ENCODE measurements at places on chromosomes 3 and 15. TPM values are rescaled to one million over a fixed set of nuclear protein-coding genes. Genes with fewer than 3 reads are reported as not detected.

DNA sequence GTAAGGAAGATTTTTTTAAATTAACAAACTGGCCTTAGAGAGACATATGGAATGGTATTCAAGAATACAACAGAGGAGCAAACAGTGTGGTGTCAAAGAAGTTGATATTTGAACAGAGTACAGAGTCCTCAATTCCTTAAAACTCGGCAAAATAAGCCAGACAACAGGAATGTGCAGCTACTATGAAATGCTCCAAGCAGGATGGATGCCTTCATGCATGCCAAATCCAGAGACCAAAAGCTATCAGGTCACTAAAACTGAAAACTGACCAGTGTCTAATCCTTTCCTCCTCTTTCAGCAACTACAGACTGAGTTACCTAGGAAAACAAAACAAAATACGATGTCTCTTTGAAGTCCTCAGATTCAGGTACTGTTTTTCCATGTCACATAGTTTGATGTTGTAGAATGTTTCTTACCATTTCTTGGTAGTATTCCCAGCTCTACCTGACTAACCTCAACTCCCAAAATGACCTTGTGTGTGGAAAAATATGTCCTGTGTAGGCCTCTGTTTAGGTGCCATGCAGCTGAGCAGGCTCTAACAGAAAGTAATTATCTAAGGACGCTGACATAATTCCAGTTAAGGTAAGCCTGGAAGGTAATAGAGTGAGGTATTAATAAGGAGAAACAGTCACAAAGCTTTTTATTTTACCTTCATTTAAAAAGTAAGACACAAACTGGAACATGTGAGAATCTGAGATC lies 46.9 kb downstream of the TBL1XR1 start:
- peak; percentile 19 for DNase-seq

GRCh38 chr3:104526901-104527401 lies 839.8 kb upstream of the ALCAM start:
- DNase-seq, result no peak

GRCh38 chr15:80426316-80426715 lies 22.1 kb downstream of the ARNT2 start:
- no peak for DNase-seq

- no peak for DNase-seq
Measured at GRCh38 chr3:196670339-196670738, 30.8 kb downstream of the NRROS start.

DNA sequence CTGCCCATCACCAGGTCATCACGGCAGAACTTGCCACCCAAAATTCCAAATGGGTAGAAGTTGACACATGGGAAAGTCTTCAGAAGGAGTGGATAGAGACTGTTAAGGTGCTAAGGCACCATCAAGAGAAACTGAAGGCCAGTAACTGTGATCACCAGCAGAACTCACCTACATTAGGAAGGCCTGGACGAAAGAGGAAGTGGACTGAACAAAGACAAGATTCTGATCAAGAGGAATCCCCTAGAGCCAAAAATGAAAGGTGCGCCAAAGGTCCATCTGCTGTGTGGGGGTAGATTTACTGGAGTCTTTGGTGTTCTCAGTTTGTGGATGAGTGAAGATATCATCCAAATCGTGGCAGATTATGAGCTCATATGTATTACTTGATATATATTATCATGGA lies 46.3 kb upstream of the P3H2 start:
- no peak for DNase-seq

DNA sequence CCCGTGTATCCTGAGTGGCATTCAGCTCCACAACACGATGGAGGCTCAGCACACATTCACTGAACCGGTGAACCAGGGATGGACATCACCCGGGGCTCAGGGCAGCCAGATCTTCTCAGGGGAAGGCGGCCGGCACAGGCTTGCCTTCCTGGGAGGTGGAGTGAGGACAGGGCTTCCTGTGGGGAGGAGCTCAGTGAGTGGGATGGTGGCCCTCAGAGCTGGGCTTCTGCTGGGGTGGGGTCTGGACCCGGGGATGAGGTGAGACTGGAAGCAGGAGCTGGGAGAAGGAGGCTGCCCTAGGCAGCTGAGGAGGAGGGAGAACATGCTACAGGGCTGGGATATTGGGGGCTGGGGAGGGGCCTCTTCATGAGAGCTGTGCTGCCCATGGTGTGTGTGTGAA lies 58.5 kb upstream of the PRR23E start:
- DNase-seq, result no peak

- DNase-seq, result no peak
Measured at GRCh38 chr3:112115806-112116383, 17.2 kb downstream of the GCSAM start.

DNA sequence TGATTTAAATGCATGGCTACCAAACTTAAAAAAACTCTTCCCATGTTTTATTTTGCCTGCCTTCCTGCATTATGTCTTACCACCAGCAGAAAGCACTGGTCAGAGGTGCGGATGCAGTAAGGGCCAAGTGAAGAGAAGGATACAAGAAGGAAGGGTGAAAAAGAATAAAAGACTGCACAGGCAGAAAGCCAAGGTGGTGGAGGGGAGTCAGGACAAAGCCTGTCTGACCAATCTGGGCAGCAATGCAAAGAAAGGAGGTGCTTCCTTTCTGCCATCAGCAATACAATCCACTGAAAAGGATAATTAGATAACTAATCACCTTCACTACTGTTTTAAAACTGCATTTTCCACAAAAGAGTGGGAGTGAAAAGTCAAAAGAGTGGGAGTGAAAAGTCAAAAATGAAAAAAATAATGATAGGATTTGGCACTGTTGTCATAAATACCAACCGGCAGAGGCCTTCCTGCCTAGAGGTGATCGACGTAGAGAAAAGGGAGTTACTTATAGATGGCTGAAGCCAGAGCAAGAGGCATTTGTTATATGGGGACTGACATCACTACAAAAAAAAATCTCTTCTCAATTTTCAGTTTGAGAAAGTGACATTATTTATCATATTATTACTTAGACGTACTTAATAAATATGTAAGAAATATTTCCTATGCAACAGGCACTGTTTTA lies 385.3 kb downstream of the TBC1D5 start:
- no peak for DNase-seq

- DNase-seq, result no peak
Measured at GRCh38 chr15:52114261-52115055, 1.9 kb upstream of the BCL2L10 start.

DNA sequence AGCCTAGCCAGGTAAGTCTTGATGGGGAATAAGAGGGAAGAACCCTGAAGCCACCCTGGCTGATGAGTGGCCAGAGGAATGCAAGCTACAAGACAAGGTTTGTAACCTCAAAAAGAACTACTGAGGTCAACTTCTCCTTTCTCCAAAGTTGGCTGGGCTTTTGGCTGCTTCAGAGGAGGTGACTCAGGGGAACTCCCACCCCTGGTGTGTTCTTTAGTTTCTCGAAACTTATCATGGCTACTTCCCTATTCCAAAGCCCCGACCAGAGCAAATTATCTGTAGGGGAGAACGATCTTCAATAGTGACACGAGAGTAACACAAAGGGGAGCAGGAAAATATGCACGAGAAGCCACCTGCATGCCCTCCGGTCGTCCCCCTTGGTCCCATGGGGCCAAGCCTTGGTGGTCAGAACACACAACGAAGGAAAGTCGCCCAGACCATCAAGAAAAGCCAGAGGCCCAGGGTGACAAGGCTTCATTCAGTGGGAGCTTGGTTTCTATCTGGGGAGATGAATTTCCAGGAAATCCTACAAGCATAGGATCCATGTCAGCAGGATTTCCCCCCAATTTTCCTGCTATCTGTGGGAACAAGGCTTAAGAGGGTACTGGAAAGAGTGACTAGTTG lies 6.5 kb upstream of the BCL2A1 start:
- no peak for DNase-seq

DNA sequence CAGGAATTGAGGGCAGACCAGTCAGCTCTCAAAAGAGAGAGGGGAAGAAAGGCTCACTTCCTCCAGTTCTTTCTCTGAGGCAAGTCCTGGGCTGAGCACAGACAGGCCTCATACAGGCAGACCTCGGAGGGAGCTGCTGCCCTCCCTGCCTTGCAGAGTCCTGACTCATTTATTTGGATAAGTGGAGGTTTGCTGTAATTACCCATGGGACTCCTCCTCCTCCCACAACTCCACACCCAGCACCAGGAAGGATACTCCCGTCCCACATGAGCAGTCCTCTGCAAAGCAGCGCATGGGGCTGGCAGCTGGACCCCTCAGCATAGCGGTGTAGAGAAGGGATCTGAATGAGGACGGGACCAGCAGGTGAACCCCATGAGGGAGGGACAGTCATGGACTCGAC lies 13.4 kb upstream of the SCN10A start:
- no peak for DNase-seq

GRCh38 chr3:193797566-193797965 lies 204.6 kb downstream of the OPA1 start:
- DNase-seq, result no peak

DNA sequence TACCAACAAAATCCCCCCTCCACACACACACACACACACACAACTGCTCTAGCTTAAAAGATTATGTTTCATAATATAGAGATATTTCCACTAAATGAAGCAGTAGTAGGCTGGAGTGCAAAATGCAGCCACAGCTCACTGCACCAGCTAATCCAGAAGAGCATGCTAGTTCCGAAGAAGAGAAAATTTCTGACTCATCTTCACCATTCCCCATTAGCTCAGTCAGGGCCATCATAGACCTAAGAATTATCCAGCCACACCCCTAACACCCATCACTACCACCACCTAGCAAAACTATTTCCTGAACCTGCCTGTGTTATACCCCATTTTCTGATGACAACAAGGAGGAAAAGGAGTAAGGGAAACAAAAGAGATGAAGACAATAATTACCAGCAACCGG lies 67.1 kb upstream of the UBE2E2 start:
- DNase-seq, result no peak

GRCh38 chr3:48599077-48599501 lies 4.0 kb upstream of the COL7A1 start:
- no peak for DNase-seq

DNA sequence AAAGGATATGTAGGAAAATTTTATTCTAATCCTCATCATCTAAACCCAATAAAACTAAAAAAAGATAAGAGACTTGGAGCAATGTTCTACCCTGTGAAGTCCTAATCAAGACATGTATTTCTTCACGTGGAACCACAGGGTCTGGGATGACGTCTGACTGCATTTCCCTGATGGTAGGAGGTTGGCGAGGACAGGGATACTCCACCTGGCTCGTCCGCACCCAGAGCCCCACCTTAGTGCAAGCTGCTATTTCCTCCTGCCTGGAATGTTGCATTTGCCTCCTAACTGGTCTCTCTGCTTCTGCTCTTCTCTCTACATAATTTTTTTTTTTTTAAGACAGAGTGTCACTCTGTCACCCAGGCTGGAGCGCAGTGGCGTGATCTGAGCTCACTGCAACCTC lies 57.7 kb upstream of the RASGRP1 start:
- no peak for DNase-seq

DNA sequence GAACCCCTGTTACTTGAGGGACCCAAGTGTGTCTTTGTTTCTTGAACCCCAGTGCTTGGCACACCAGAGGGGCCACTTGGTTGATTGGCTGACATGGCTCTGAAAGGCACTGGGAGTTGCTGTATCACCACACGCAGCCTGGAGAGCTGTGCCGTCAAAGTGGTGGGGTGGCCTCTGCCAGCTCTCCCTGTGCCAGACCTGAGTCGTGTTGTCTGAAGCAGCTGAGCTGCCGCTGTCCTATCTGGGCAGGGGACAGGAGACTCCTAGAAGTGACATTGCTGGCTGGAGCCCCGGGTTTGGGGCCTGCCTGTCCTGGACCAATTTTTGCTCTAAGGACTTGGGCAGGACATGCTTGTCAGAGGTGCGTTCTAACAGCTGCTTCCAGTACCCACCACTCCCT lies 5.5 kb upstream of the SNX22 start:
- DNase-seq, result no peak

DNA sequence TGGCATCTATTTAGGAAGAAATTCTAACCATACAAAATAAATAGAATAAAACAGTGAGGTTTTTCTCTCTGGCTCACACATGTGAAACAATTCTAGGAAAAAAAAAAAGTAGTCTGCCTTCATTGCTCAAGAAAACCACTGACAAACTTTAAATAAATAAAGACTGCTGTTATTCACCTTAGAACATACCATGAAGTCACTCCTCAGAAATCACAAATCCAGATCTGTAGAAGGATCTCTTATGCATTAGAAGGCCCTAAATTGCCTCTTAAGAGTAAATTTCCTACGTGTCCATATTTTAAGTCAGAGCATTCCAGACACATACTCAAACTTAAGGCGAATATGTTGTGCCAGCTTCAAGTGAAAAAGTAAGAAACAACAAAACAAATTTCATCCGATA lies 217.3 kb downstream of the ZIC4 start:
- no peak for DNase-seq

- no peak for DNase-seq
Measured at GRCh38 chr3:24454856-24455255, 39.8 kb downstream of the THRB start.

DNA sequence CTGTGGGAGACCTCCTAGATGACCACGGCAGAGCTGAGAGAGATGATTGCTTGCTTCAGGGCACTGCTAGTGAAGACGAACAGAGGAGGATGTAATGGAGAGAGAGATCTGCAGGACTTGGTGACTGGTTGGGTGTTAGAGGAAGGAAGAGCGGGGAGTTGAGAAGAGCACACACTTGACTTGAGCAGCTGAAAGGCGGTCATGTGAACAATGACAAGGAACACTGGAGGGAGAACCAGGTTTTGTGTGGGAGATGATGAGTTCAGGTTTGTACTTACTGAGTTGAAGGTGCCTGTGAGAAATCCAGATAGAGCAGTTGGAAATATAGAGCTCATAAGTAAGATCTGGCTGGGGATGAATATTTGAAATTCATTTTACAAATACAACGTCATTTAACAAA lies 40.3 kb downstream of the CDAN1 start:
- DNase-seq, result no peak

DNA sequence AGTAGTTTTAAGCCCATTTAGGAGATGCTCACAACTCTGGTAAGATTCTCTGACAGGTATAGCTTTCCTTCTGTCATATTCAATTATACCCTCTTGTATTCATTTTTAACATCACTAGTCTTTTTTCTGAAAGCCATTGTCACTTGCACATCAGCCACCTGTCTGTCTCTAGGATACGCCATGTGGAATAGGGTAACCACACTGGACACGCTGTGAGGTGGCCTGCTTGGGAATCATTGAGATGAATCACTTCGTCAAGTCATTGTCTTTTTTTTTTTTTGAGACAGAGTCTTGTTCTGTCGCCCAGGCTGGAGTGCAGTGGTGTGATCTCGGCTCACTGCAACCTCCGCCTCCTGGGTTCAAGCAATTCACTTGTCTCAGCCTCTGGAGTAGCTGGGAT lies 7.4 kb downstream of the TM6SF1 start:
- no peak for DNase-seq

GPR27 gene
- 2.7 TPM for polyA plus RNA-seq

ADGRG7 gene
- polyA plus RNA-seq, result not detected

SUSD5 gene
- polyA plus RNA-seq, result 1.3 TPM

SPINK8 gene
- not detected for polyA plus RNA-seq

NANOGP8 gene
- not detected for polyA plus RNA-seq

MYO5C gene
- polyA plus RNA-seq, result not detected

TMEM266 gene
- 0.28 TPM for polyA plus RNA-seq

MESP1 gene
- not detected for polyA plus RNA-seq

PIERCE2 gene
- not detected for polyA plus RNA-seq

PAK6 gene
- polyA plus RNA-seq, result 0.94 TPM

ACKR2 gene
- 2.4 TPM for polyA plus RNA-seq

IMPG2 gene
- polyA plus RNA-seq, result 1.9 TPM

PLSCR5 gene
- not detected for polyA plus RNA-seq

GASK1A gene
- 6.2 TPM for polyA plus RNA-seq

TGM4 gene
- not detected for polyA plus RNA-seq

CCR8 gene
- not detected for polyA plus RNA-seq

RAB6B gene
- 9.0 TPM for polyA plus RNA-seq

SPATA12 gene
- polyA plus RNA-seq, result 0.06 TPM

PLA2G4E gene
- polyA plus RNA-seq, result 0.68 TPM

Data from muscle of arm (tissue), 14 donors.